ENCODE measurements at places on chromosomes 12 and 14. TPM values are rescaled to one million over a fixed set of nuclear protein-coding genes. Genes with fewer than 3 reads are reported as not detected.

IFI27 gene
- 3.8 TPM for total RNA-seq

TSPAN9 gene
- total RNA-seq = 116 TPM

LRRC10 gene
- total RNA-seq = not detected

GLIPR1 gene
- total RNA-seq = 0.38 TPM

RBP5 gene
- total RNA-seq = 1.0 TPM

GLS2 gene
- total RNA-seq = 0.21 TPM

IFNG gene
- total RNA-seq = not detected

CLEC4D gene
- 0.31 TPM for total RNA-seq

RPS6KL1 gene
- total RNA-seq = 2.3 TPM

KCNC2 gene
- total RNA-seq = not detected

KIF26A gene
- total RNA-seq = 96.9 TPM

RPGRIP1 gene
- 1.5 TPM for total RNA-seq

ARHGEF25 gene
- total RNA-seq = 20.0 TPM

OR6C2 gene
- total RNA-seq = not detected

BCL2L14 gene
- total RNA-seq = 0.64 TPM

MED6 gene
- total RNA-seq = 48.4 TPM

ITGB7 gene
- 0.56 TPM for total RNA-seq

KRT3 gene
- not detected for total RNA-seq

FAM216A gene
- total RNA-seq = 3.1 TPM

GRIP1 gene
- total RNA-seq = 36.2 TPM

KRT83 gene
- not detected for total RNA-seq

SERPINA10 gene
- not detected for total RNA-seq

KRT7 gene
- total RNA-seq = not detected

LRRC9 gene
- total RNA-seq = 0.38 TPM

IL31 gene
- not detected for total RNA-seq

CLEC9A gene
- not detected for total RNA-seq

RIPK3 gene
- total RNA-seq = 2.6 TPM

NPAS3 gene
- total RNA-seq = 1.6 TPM

NKX2-1 gene
- not detected for total RNA-seq

PPM1H gene
- 71.8 TPM for total RNA-seq

PROX2 gene
- total RNA-seq = 0.08 TPM

PLCZ1 gene
- not detected for total RNA-seq

DNAJC22 gene
- total RNA-seq = 1.8 TPM

ISM2 gene
- total RNA-seq = 0.21 TPM

SIRT4 gene
- total RNA-seq = 1.8 TPM

PNMA1 gene
- 32.7 TPM for total RNA-seq

ANHX gene
- total RNA-seq = not detected

PIWIL1 gene
- total RNA-seq = not detected

MMP14 gene
- 819 TPM for total RNA-seq

HOXC9 gene
- 0.28 TPM for total RNA-seq

ABCD4 gene
- total RNA-seq = 151 TPM

SYCP3 gene
- total RNA-seq = not detected

OLR1 gene
- total RNA-seq = not detected

TMEM121 gene
- 1.6 TPM for total RNA-seq

ART4 gene
- total RNA-seq = 3.5 TPM

ESR2 gene
- total RNA-seq = not detected

CCER1 gene
- not detected for total RNA-seq

SLC6A13 gene
- total RNA-seq = 0.90 TPM

SLC17A8 gene
- not detected for total RNA-seq

EML5 gene
- total RNA-seq = 0.13 TPM

CLEC12A gene
- total RNA-seq = not detected

NEUROD4 gene
- total RNA-seq = not detected

ARMH4 gene
- 10.5 TPM for total RNA-seq

All from endothelial cell (in vitro differentiated cells).